WTC11 (cell line): ENCODE measurements at places on chromosomes 16 and 17. TPM values are rescaled to one million over a fixed set of nuclear protein-coding genes. Genes with fewer than 3 reads are reported as not detected.

Gene HBQ1
- total RNA-seq = 3.0 to 7.8 TPM (median 5.2 TPM) in 3 replicates

Gene SHCBP1
- total RNA-seq = 15.4 to 20.2 TPM (median 15.7 TPM) in 3 replicates

Gene GH2
- total RNA-seq = 0.35 to 1.3 TPM (median 0.60 TPM) in 3 replicates

Gene SLC7A5
- total RNA-seq = 105 to 197 TPM (median 107 TPM) in 3 replicates

Gene CTF1
- 1.4 to 1.9 TPM (median 1.6 TPM) in 3 replicates for total RNA-seq

Gene TPSD1
- 0.31 to 1.5 TPM (median 0.94 TPM) in 3 replicates for total RNA-seq

Gene NPIPA3
- total RNA-seq = 0.92 to 2.3 TPM (median 1.4 TPM) in 3 replicates

Gene CACNG5
- total RNA-seq = 1.9 to 3.1 TPM (median 2.8 TPM) in 3 replicates

Gene EZH1
- total RNA-seq = 19.8 to 24.1 TPM (median 22.4 TPM) in 3 replicates

Gene DNASE1L2
- total RNA-seq = 0.66 to 1.1 TPM (median 1.0 TPM) in 3 replicates

Gene ABCA9
- total RNA-seq = not detected in 3 replicates

Gene BHLHA9
- total RNA-seq = 0.44 to 0.76 TPM in 2 of 3 replicates, not detected in the other

Gene IL4R
- total RNA-seq = 22.2 to 28.7 TPM (median 22.4 TPM) in 3 replicates
